Fibroblast of lung (primary cell): ENCODE measurements at places on chromosomes 13 and 19. TPM values are rescaled to one million over a fixed set of nuclear protein-coding genes. Genes with fewer than 3 reads are reported as not detected.
A peak's percentile ranks its signal among the peaks of the same experiment; 100 is the strongest.

APOC4 gene
- total RNA-seq, result not detected in 2 replicates

PLPPR3 gene
- total RNA-seq, result 1.5 and 2.5 TPM in 2 replicates

ELAVL1 gene
- 12.6 and 15.2 TPM in 2 replicates for total RNA-seq

BCL3 gene
- 10.8 and 20.6 TPM in 2 replicates for total RNA-seq

FCHO1 gene
- under 0.01 and 0.33 TPM in 2 replicates for total RNA-seq

SERTM1 gene
- not detected in 2 replicates for total RNA-seq

SHD gene
- total RNA-seq, result not detected in 2 replicates

GRCh38 chr13:66543780-66544179, 686.4 kb downstream of the PCDH9 start:
- DNase-seq, result no peak

DNA sequence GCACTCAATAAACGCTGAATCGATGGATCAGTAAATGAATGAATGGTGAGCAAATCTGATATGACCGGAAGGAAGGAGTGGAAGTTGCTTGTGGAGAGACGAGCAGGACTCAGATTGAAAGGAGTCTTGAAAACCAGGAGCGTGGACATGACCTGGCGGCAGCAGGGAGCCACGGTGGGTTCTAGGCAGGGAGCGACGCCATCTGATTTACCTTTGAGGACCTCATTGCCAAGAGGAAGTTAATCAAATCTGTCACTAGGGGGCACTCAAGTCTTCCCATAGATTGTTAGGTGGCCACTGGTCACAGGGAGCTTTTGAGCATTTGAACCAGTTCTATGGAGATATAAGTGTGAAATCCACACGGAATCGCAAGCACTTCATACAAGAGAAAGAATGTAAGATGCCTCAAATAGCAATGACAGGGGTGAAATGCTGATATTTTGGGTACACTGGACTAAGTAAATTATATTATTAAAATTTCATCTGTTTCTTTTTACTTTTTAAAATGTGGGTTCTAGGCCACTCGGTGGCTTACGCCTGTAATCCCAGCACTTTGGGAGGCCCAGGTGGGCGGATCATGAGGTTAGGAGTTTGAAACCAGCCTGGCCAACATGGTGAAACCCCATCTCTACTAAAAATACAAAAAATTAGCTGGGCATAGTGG, 9.2 kb upstream of the FBN3 start:
- peak; percentile 67 for DNase-seq

GRCh38 chr19:1003283-1003682, 3.1 kb downstream of the GRIN3B start:
- no peak for DNase-seq

GRCh38 chr13:25860862-25861261, 191.0 kb downstream of the SHISA2 start:
- DNase-seq, result peak; percentile 86

- no peak for DNase-seq
Measured at GRCh38 chr19:1856345-1856697, 7.1 kb downstream of the KLF16 start.

DNA sequence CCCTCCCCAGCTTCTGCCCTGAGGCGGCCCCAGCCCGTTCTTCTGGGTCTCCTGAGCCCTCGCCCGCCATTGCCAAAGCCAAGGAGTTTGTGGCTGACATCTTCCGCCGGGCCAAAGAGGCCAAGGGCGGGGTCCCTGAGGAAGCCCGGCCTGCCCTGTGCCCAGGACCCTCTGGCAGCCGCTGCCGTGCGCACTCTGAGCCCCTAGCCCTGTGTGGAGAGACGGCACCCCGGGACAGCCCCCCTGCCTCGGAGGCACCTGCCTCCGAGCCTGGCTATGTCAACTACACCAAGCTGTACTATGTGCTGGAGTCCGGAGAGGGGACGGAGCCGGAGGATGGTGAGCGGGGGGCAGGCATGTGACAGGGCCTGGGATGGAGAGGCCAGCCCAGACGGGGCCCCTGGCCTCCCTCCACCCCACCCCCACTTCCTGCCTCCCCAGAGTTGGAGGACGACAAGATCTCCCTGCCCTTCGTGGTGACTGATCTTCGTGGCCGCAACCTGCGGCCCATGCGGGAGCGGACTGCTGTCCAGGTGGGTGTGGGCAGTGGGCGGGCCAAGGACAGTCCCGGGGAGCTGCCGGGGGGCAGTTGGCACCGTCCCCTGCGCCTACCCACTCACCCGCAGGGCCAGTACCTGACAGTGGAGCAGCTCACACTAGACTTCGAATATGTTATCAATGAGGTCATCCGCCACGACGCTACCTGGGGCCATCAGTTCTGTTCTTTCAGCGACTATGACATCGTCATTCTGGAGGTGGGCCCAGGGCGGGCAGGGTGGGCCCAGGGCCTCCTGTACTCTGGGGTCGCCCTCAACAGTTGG, 7.0 kb downstream of the DCAF15 start:
- DNase-seq, result no peak

DNA sequence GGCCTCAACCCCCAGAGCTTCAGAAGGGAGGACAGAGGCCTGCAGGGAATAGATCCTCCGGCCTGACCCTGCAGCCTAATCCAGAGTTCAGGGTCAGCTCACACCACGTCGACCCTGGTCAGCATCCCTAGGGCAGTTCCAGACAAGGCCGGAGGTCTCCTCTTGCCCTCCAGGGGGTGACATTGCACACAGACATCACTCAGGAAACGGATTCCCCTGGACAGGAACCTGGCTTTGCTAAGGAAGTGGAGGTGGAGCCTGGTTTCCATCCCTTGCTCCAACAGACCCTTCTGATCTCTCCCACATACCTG, 969 bp upstream of the CEACAM5 start:
- no peak for DNase-seq

DNA sequence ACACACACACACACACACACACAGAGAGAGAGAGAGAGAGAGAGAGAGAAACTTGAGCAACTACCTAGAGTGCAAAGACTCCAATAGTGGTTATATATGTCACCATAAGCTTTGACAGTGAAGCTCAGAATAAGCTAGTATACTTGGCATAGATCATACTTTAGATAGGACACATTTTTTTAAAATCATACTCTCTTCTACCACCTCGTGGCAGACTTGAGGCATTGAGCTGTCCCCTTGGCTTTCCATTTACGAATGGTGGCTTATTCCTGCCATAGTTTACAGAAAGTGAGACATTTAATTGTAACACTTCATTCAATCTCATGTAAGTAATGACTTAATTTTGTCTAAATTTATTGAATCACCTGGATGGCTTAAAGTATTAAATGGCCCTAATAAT, 108.2 kb downstream of the EDNRB start:
- DNase-seq, result peak; percentile 12

- DNase-seq, result no peak
Measured at GRCh38 chr19:51372649-51373504, at the start of gene NKG7. NKG7 (minus strand) TSS chr19:51372654; CDS start chr19:51372535, 119 bp downstream.

- peak; percentile 99 for DNase-seq
Measured at GRCh38 chr13:84192125-84192524, 309.9 kb upstream of the SLITRK1 start.

DNA sequence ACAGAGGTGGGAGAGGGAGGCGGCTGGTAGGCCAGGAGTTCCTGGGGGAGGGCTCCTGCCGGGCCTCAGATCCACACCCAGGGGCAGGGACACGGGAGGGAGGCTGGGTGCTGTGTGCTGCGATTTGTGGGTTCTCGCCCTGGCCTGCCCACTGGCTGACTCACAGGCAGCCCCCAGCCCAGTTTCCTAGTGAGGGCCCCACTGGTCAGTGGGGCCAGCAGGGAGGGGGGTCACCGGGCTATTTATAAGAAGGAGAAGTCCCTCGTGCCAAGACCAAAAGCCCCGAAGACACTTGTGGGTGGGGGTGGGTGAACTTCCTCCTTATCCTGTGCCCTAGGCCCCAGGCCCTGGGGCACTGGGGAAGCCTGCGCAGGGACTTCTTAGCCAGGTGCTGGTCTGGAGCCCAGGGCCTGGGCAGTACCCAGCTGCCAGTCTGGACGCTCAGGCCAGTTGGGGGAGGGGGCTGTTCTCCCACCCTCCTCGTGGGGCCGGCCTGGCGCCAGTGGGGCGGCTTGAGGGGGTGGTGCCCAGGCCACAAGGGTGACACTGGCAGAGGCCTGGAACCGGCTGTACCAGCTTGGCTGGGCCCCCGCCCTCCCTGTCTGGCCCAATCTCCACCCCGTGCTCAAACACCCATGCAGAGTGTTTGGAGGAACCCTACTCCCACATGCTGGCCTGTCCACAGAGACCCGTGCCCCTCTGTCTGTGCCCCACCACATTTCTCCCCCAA, 5.0 kb upstream of the JUNB start:
- no peak for DNase-seq

- DNase-seq, result no peak
Measured at GRCh38 chr19:19559931-19560330, 21.9 kb downstream of the CILP2 start.
